ENCODE measurements at places on chromosomes 16 and 17.
A peak's percentile ranks its signal among the peaks of the same experiment; 100 is the strongest.

DNA sequence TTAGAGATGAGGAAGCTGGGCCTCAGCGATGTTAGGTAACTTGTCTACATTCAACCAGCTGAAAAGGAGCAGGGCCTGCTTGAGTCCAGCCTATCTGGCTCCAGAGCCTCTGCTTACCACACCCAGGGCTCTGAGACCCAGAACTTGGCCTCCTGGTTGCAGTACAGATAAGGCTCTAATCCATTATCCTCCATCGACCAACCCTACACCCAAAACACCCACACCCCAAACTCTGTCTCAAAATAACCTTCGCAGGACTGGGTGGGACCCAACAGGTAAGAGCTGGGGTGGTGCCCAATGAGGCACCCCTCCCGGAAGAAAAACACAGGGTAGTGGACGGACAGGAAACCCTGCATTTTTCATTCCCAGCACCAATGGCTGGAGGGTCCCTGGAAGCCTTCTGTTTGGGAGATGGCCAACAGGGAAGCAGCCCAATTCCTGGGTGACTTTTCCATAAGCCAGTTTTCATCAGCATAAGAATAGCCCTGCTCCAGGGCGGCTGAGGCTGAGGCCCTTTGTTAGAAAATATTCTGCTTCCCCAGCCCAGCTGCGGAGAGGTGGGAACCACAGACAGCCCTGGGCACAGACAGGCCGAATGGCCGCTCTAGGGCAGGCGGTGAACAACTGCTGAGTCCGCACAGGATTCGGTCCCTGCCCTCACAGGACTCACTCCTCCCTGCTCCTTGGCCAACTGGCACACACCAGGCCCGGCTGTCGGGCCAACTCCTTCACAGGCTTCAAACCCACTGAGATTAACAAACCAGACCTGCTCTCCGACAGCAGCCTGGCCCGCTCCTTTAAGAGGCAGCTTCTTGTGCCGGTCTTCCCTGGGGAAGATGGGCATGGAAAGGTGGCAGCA, 9.8 kb downstream of the SMIM5 start:
- DNase-seq, result peak; percentile 57

GRCh38 chr17:82300707-82301270, 16.6 kb downstream of the CD7 start:
- no peak for DNase-seq

DNA sequence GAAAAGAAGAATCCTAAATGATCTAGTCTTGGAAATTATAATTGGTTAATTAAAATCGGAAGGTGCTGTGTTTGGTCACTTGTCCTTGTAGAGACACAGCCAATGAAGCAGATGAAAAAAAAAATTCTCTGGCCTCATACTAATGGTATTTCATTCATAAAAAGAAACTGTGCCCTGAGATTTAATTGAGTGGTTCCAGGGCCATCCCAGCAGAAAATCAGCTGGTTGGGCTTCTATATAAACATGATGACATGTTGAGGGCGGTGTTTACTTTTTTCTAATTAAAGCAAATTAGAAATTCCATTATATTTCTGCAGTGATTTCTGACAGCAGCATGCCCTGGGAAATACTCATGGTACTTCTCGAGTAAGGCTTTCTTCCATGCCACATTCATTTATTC, 191.9 kb upstream of the KCNJ16 start:
- DNase-seq, result no peak

GRCh38 chr16:68782198-68783174, 45.4 kb downstream of the CDH1 start:
- no peak for DNase-seq

GRCh38 chr17:79617740-79618382, 7.0 kb upstream of the RBFOX3 start:
- no peak for DNase-seq

DNA sequence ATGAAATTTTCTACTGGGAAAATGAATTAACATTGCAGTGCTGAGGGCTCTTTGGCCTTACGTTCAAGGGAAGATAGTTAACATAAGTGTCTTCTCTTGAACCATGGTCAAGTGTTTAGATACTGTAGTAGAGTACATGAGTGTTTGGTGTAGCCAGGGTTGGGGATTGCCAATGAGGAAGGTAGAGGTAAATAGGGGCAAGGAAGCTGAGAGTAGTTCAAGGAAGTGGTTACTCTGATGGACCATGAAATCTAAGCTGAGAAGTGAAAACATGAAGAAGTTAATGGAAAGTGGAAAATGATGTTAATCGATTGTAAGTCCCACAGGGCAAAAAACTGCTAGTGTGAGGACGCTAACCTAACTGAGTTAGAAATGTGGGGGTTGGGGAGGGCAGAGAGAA, 249.6 kb upstream of the AXIN2 start:
- DNase-seq, result no peak

- DNase-seq, result no peak
Measured at GRCh38 chr17:39752241-39752881, 14.6 kb downstream of the GRB7 start.

DNA sequence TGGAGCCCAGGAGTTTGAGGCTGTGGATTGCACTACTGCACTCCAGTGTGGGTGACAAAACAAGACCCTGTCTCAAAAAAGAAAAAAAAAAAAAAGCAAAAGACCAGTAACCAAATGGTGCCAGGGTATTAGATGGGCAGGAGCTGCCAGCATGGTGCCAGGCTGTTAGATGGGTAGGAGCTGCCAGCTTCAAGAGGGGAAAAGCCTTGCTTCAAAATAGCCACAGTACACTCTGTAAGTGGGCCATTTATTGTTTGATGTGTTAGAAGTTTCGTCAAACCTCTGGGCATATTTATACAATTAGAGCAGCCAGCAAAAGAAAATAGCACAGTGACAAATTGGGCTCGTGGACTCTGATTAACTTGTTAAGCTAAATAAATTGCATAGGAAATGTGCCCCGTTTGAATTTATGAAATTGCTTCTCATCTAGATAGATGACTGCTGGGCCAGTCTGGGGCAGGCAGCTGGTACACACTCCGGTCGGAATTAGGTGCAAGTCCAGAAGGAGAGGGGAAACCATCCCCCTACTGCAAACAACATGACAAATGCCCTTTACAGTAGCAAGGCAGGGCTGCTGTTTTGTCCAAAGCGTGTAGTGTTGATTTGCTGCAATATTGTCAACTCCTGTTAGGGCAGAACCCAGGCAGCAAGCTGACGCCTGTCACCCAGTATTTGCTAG, 126.3 kb upstream of the IRX3 start:
- DNase-seq, result no peak

- DNase-seq, result no peak
Measured at GRCh38 chr16:11699234-11699894, 31.1 kb downstream of the SNN start.

GRCh38 chr16:53495325-53495724, 7.7 kb downstream of the AKTIP start:
- no peak for DNase-seq

GRCh38 chr16:3625911-3626732, 14.7 kb upstream of the SLX4 start:
- no peak for DNase-seq

DNA sequence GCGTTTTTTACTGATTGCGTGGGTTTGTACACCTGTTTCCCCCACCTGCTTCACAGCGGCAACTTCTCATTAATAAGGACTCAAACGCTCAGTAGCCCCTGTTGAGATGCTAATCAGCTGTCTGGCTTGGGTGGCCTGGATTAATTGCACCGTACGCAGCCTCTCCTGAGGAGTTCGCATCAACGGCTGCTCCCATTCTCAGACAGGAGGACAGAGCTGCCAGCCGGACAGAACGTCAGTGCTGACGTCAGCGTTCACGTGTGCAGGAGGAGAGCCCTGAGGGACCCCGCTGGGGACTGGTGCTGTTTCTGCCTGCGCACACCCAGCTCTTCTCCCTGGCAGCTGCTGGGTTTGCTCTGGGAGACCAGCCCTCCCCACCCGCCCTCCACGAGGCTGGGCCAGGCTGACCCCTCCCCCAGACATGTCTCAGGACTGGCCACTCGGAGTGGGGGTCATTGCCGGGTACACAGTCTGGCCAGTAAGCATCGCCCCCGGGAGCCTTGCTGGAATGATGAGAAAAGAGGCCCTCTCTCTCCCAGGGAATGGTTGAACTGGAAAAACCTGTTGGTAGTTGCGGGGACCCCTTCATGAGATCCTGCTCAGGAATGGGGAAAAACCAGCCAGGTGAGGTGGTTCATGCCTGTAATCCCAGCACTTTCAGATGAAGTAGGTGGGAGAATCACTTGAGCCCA, 5.7 kb upstream of the BANP start:
- DNase-seq, result no peak

DNA sequence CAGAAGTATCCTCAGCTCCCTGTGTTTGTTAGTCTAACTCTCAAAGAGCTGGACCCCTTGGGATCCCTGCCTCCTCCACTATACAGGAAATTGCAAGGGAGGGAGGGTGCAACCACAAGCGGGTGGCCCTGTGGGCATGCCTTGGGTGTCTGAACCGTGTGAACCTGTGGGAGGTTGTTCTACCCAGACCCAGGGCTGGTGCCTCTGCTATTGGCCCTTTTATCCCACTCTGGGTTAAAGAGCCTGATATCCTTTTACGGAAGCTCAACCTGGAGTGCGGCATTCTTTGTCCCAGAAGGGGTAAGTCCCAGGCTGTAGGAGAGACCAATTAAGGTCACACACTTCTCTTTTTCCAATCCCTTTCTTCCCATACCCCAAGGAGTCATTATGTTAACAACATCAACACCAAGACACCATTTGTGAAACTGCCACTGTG, 53.4 kb downstream of the ARSG start:
- no peak for DNase-seq

DNA sequence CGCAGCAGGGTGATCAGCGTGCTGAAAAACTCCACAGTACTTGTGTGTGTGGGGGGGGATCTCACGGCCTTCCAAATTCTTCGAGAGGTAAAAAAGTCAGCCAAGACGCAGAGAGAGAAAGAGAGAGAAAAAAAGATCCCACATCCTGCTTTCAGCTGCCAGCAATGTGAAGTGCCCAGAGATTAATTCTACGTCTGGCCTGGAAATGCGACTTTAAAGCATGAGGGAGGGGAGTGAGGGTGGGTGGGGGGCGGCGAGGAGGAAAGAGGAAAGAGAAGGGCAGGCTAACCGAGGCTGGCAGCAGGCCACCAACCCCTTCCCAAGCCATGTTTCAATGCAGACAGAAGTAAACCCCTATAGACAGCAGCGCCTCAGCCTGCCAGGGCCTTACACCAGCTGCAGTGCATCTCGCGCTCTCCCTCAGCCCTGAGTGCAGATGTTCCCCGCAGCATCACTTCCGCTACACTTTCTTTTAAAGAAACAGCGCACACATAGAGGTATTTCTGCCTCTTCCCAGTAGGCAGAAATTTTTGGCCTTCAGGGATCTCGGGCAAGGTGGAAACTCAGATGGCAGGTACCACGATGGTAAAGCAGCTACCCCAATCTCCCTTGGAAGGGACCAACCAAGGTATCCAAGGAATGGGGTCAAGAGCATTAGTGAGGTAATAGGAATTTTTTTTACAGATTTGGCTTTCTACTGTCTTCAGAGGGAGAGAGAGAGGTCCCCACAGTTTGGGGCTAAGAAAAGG, 87.8 kb downstream of the SMG6 start:
- DNase-seq, result no peak

- DNase-seq, result no peak
Measured at GRCh38 chr17:13074026-13074425, 56.2 kb upstream of the ELAC2 start.

- no peak for DNase-seq
Measured at GRCh38 chr16:81553080-81553813, 108.6 kb downstream of the CMIP start.

DNA sequence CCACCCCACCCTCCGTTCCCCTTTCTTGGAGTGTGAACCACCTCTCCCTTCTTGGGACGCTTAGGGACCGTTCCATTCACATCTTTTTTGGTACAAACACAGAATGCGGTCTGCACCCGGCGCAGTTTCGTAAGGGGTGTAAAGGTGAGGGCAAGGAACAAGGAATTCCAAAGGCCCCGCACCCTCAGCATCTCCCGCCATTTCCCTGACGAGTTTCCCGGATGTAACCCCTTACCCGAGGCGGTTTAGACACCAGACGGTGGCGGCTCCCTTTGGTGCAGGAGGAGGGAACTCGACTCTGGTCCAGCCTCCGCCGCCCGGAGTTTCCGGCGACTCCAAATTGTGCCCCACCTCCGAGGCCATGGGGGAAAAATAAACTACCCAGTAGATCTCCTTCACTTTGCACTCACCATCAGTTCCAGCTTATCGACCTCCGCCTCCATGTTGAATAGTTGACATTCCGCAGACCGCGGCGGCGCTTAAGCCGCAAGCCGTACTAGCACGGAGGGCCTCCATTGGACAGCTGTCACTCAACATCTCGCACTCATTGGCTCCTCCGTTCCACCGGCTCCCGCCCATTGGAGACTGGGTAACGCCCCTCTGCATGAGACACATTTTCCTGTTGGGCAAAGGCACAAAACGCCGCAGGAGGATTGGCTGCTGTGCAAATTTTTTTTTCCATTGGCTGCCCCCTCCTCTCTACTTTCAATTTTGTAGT, at the start of gene SKA2:
Gene SKA2, minus strand, starts transcription at position 466 of the 718 bp plus-strand sequence. Its CDS starts 23 bp downstream, at position 443.
- DNase-seq, result peak; percentile 92

- no peak for DNase-seq
Measured at GRCh38 chr16:24766057-24766456, 36.6 kb downstream of the TNRC6A start.

DNA sequence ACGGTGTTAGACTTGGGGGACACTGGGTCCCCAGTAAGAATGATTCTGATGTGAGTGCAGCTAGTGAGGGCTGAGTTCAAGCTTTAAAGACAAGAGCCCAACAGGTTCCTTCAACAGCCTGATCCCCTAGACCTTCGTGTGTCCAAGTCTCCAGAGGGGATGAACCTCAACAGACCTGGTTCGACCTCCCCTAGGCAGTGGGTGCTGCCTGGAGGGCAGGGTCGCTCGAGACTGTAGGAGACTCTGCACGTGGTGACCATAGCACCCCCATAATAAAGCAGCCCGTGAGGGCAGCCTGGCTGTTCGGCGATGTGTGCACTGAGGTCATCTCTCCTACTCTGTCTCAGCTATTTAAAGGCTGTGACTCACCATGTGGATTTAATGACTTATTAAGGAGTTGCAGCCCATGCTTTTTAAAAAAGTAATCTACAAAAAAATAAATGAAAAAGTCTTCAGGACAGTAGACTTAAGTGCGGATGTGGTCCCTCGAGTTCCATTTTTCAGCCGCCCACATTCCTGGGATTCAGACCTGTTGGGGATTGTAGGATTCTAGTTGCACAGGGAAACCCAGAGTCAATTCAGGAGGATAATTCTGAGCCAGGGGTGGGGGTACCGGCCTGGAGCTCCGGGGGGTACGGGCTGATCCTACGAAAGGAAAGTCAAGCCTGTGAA, 23.4 kb upstream of the METRNL start:
- DNase-seq, result peak; percentile 11

DNA sequence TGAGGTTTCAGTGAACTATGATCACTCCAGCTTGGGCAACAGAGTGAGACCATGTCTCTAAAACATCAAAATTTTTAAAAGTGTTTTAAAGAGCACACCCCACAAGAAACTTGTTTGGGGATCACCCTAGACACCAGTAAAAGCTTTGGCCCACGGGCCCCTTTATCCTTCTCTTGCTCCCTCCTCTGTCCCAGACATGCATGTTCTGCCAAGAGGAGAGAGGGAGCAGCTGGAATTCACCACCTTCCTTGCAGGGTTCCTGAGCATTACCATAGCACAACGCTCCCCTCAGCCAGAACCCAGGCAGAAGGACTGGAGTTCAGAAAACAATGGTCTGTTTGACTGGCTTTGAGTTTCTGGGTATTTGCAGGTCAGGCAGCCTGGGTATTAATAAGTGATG, 214.3 kb upstream of the CDH5 start:
- DNase-seq, result no peak
